GM23338 (cell line): ENCODE measurements at places on chromosomes 6 and 20. TPM values are rescaled to one million over a fixed set of nuclear protein-coding genes. Genes with fewer than 3 reads are reported as not detected.
A peak's percentile ranks its signal among the peaks of the same experiment; 100 is the strongest.

CPNE5 gene
- total RNA-seq: 0.12 and 0.14 TPM in 2 replicates

LGSN gene
- 0.45 TPM in 1 of 2 replicates, not detected in the other for total RNA-seq

DNA sequence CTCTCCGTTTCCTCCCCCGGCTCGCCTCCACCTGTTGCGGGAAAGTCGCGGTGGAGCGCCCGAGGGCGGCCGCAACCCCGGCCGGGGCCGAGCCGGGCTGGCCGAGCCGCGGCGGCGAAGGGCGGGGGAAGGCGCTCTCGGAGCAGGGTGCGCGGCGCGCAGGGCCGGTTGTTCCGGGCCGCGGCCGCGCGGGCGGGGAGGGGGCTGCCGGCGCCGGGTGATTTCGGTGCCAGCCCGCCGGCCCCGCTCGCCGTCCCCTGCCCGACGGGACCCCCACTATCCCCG is 235 bp downstream of the MAP7 start:
- peaks cover 38% of the 10 kb centered on the region for H3K4me1 ChIP-seq
- no peak overlapping the region for H3K27ac ChIP-seq
- no peak for DNase-seq
- no peaks in the 10 kb centered on the region for H3K36me3 ChIP-seq

DNA sequence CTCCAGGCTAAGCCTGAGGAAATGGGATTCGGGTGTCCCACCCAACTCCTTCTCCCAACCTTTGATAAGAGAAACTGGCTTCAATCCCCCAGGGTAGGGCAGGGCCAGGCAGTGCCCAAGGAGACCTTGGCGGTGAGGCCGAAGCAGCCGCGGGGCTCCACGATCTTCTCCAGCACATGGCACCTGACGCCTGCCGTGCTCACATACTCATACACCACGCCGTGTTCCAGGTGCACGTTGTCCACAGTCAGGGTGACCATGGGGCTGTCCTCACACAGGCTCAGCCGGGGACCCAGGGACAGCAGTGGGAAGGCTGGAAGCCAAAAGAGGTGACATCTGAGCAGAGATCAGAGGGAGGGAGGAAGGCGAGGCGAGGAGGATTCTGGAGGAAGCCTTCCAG is 176.5 kb downstream of the PREX1 start:
- no peaks in the 10 kb centered on the region; the same call in 1 of the 2 replicates for H3K36me3 ChIP-seq
- DNase-seq: no peak
- no peak overlapping the region for H3K27ac ChIP-seq
- H3K4me3 ChIP-seq: no peak overlapping the region
- H3K4me1 ChIP-seq: no peaks in the 10 kb centered on the region

- H3K27ac ChIP-seq: no peak overlapping the region
- H3K36me3 ChIP-seq: no peaks in the 10 kb centered on the region
Observed at GRCh38 chr20:4898282-4899244, 102.7 kb downstream of the SLC23A2 start.

DNA sequence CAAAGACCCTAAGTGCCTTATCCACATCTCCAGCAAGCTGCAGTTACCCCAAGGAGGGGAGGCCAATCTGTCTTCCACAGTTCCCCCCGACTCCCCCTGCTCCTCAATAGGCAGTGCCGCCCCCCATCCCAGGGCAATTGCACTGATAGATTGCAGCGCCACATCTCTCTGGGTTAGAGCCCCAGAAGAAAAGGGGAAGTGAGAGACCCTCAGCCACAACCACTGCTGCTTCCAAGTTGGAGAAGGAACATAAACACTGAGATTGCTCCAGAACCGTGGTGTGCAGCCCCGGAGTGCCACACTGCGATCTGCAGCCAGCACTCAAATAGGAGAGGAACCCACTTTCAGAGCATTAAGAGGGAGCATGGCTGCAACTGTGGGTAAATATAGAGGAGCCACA is 101.5 kb downstream of the RWDD2A start:
- H3K27me3 ChIP-seq: no peaks in the 10 kb centered on the region
- H3K36me3 ChIP-seq: no peaks in the 10 kb centered on the region
- DNase-seq: no peak
- H3K4me3 ChIP-seq: no peak overlapping the region
- no peaks in the 10 kb centered on the region for H3K4me1 ChIP-seq
- no peak overlapping the region for H3K27ac ChIP-seq

GRCh38 chr6:63764318-63764916 is 128.8 kb downstream of the PHF3 start:
- H3K4me3 ChIP-seq: no peak overlapping the region
- no peaks in the 10 kb centered on the region for H3K4me1 ChIP-seq
- no peaks in the 10 kb centered on the region for H3K27me3 ChIP-seq
- no peak overlapping the region for H3K27ac ChIP-seq
- DNase-seq: peak; percentile 68
- H3K36me3 ChIP-seq: no peaks in the 10 kb centered on the region

DNA sequence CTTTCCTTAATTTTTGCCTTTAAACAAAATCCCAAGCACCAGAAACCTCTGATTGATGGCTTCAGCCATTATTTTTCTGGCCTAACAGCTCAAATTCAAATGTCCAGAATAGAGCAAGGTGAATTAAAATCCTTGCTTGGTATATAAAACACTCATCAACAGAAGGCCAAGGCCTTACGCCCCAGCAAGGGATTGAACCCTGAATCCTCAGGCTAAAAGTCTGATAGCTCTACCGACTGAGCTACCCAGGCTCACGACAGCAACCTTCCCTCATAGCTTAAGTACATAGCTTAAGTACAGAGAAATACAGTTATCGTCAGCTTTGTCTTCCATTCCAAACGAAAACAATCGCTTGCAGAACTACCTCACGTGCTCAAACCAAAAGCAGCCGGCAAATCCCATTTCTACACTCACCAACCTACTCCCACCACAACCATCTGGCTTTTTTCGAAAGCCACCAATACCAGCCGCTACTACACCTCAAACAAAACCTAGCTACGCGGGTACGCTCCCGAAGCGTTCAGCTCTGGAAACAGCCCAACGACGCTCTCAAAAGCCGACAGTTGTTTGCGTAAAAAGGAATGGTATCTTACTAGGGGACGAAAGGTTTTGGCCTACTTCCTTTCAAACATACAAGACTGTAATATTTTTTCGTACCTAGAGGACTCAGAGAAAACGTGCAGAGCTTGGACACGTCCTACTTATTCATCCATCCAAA is 167.5 kb downstream of the GPX5 start:
- peaks cover 68% of the 10 kb centered on the region for H3K27me3 ChIP-seq
- no peak overlapping the region for H3K27ac ChIP-seq
- peaks cover 20% of the 10 kb centered on the region for H3K4me1 ChIP-seq
- no peaks in the 10 kb centered on the region for H3K36me3 ChIP-seq
- DNase-seq: peak; percentile 68

DNA sequence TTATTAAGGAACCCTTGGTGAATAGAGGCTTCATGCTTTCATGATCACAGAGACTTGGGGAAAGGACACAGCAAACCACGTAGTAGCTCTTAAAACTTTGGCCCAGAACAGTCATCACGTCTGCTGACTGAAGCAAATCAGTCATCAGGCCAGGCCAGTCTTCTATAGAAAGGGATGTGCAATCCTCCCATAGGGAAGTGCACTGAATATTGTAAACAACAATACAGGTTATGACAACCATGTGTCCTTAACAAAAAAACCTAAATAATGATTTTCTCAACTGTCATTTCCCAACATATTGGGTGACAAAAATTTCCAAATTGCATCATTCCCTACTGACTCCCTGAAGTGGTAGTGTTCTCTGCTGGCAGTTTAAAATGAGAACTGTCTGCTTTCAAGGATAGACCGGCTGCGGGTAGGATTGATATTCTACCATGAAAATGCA is 388.2 kb upstream of the CITED2 start:
- no peak for DNase-seq
- H3K27ac ChIP-seq: no peak overlapping the region
- no peaks in the 10 kb centered on the region for H3K27me3 ChIP-seq
- no peak overlapping the region for H3K4me3 ChIP-seq

- H3K36me3 ChIP-seq: no peaks in the 10 kb centered on the region
- no peak overlapping the region for H3K27ac ChIP-seq
- peaks cover 48% of the 10 kb centered on the region for H3K27me3 ChIP-seq
- H3K4me3 ChIP-seq: no peak overlapping the region
- DNase-seq: no peak
Observed at GRCh38 chr20:3783068-3783489, 1.8 kb upstream of the SPEF1 start.

GRCh38 chr20:48797275-48797825 is 30.4 kb downstream of the PREX1 start:
- peaks cover 21% of the 10 kb centered on the region for H3K4me1 ChIP-seq
- 0 out of 2 replicates have a peak overlapping the region, but pooled peaks have one; percentile 55 for H3K27ac ChIP-seq
- H3K36me3 ChIP-seq: no peaks in the 10 kb centered on the region
- no peak for DNase-seq
- H3K4me3 ChIP-seq: no peak overlapping the region

DNA sequence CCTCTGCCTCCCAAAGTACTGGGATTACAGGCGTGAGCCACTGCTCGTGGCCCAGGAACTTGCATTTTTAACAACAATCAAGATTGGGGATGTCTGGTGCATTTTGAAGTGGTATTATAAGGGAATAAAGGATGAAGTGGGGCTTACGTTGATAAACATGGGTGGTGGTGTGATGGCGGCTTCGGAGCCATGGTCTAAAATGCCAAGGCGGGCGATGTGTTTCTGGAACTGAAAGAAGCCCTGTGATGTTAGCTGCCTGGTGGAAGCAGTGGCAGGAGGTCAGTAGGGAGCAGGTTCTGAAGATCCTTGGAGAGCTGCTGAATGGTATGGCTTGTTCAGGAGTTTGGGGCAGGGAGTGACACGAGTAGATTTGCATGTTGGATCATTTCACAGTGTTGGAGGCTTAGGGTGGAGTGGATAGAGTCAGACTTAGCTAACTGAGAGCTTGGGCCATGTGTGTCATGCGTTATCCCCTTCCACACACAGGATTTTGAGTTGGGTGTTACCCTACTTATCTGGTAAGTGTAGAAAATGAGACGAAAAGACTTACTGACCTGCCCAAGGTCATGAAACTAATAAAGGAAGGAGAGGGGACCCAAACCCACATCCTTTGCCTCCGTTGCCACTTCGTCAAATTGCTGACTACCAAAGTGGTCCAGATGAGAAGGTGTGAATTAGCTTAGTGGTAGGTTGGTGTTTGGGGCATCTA is 1.5 kb downstream of the NELFCD start:
- H3K4me3 ChIP-seq: peak overlapping the region; percentile 94
- H3K4me1 ChIP-seq: peaks cover 20% of the 10 kb centered on the region
- H3K27ac ChIP-seq: no peak overlapping the region
- DNase-seq: no peak
- no peaks in the 10 kb centered on the region for H3K27me3 ChIP-seq
- H3K36me3 ChIP-seq: peaks cover 13% of the 10 kb centered on the region

DNA sequence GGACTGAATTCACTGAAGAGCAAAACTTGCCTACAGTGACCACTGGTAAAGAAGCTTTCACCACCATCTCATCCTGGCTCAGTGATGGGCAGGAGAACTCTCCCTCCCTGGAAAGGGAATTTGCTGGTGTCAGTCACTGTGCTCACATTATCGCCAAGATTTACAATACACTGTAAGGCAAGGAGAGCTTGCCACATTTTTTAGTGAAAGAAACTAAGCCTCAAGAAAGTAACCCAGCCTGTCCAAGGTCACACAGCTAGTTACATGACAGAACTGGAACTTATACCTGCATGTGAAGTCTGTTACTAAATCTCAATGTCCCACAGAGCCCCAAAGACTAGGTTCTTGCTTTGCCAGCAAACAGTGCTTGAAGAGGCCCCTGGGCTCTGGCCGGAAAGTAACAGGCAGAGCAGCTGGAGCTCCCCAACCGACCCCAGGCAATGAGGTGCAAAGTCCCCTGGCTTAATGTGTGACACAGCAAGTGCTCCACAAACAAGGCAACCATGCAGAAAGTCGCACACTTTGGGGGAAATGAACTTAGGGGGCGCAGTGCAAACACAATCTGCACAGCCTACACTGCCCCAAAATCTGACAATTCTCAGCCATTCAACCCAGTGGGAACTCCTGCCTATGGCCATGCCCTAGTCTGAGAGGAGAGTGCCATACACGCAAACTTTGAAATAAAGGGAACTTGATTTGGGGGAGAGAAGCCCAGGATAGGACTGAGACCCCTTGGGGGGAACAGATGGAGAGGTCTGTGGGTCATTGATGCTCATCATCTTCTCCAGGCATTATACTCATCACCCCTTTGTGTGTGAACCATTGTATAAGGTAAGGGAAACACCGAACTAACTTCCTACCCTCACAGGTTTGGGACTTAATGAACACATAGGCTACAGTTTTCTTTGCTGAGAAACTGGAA is 1.9 kb downstream of the BCL2L1 start:
- H3K27ac ChIP-seq: peak overlapping the region; percentile 100
- H3K4me3 ChIP-seq: peak overlapping the region; percentile 71
- peaks cover 12% of the 10 kb centered on the region; the same call in 1 of the 2 replicates for H3K36me3 ChIP-seq
- DNase-seq: peak; percentile 30

DNA sequence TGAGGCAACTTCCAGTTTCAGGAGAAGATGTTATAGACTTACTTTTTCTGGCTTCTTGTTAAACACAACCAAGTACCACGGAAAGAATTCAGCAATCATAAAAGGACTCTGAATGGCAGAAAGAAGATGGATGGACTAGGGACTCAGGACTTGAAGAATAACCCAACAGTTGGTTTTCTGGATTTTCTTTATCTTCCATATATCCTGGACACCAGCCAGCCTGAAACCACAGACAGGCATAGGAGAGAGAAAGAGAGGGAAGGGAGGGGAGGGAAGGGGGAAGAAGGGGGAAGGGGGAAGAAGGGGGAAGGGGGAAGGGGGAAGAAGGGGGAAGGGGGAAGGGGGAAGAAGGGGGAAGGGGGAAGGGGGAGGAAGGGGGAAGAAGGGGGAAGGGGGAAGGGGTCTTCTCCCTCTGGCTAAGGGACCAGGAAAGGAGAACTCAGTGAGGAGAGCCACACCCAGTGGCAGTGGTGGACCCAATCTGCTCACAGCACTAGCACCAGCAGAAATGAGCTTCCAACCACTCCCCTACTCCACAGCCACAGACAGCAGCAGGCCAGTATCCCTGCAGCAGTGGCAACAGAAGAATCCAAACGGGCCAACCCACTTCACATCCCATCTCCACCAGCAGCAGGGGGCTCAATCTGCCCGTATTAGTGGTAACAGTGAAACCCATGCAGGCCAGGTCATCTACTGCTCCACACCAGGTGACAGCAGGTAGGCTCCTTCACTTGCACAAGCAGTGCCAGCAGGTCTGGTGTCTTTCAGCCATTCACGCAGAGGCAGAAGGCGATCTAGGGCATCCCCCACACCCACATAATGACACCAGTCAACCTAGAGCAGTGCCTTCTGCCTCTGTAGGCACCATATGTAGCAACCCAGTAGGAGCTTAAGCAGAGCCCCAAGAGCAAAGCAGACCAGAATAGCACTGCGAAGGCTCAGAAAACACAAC is 78.6 kb downstream of the TRMT6 start:
- no peaks in the 10 kb centered on the region for H3K36me3 ChIP-seq
- no peak overlapping the region for H3K4me3 ChIP-seq
- peaks cover 36% of the 10 kb centered on the region for H3K4me1 ChIP-seq
- no peaks in the 10 kb centered on the region for H3K27me3 ChIP-seq
- no peak for DNase-seq
